ENCODE measurements at places on chromosomes 12 and 14. TPM values are rescaled to one million over a fixed set of nuclear protein-coding genes. Genes with fewer than 3 reads are reported as not detected.

GRCh38 chr14:102999227-102999895 is 58.0 kb downstream of the CDC42BPB start:
- DNase-seq, result no peak

GRCh38 chr14:89440986-89441909 is 24.2 kb upstream of the FOXN3 start:
- DNase-seq, result no peak

Gene SIX1
- total RNA-seq, result 1.2 TPM

- no peak for DNase-seq
Measured at GRCh38 chr14:71550367-71550766, 381.9 kb upstream of the RGS6 start.

- DNase-seq, result peak; percentile 83
Measured at GRCh38 chr12:6118891-6119568, 5.4 kb downstream of the VWF start.

Gene PABPN1
- total RNA-seq, result 25.5 TPM

DNA sequence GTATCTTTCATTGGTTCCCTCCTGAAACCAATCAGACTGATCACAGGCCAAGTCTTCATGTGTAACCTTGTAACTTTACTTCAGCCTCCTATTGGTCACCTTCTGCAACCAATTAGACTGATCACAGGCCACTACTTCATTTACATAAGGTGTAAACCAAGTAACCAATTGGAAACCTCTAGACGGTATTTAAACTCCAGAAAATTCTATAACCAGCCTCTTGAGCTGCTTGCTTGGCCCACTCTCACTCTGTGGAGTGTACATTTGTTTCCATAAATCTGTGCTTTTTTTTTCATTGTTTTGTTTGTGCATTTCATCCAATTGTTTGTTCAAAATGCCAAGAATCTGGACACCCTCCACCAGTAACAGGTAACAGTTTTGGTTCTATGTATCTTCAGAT is 47.5 kb downstream of the EIF2S3B start:
- no peak for DNase-seq

Gene ANKS1B
- 4.8 TPM for total RNA-seq

Measured in lower leg skin (tissue), 4 donors.